NCI-H1048 (cell line): ENCODE measurements at places on chromosomes 7 and 10.

- no peak for DNase-seq
Observed at GRCh38 chr10:133006806-133007205, 64.4 kb upstream of the CFAP46 start.

DNA sequence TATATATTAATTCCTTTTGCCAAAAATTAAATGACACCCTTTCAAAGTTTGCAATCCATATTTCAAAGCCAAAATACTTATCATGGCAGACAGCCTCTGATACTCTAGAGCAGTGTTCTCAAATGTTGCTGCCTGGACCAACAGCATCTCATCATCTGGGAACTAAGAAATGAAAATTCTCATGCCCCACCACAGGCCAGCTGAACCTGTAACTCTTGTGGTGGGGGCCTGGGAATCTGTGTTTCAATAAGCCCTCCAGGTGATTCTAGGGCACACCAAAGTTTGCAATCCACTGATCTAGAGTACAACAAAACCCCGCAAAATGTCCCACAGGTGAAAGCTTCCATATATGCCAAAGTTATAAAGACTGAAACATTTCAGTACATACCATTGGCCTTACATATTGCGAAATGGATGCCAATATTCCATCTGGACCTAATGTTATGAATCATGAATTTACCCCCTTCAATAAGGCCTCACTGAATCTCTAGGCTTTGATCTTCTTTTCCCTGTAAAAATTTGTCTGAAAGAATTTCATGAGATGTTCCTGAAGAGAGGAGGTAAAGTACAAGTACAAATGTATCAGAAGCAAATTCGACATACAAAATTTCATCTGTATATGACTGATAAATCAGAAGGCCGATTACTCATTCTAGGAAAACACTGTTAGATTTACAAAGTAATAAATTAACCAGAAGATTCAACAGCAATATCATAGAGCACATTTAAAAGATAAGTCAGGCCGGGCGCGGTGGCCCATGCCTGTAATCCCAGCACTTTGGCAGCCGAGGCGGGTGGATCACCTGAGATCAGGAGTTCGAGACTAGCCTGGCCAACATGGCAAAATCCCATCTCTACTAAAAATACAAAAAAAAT is 25.3 kb upstream of the EPC1 start:
- DNase-seq = no peak

GRCh38 chr10:80465451-80465835 is 11.3 kb downstream of the TSPAN14 start:
- no peak for DNase-seq

DNA sequence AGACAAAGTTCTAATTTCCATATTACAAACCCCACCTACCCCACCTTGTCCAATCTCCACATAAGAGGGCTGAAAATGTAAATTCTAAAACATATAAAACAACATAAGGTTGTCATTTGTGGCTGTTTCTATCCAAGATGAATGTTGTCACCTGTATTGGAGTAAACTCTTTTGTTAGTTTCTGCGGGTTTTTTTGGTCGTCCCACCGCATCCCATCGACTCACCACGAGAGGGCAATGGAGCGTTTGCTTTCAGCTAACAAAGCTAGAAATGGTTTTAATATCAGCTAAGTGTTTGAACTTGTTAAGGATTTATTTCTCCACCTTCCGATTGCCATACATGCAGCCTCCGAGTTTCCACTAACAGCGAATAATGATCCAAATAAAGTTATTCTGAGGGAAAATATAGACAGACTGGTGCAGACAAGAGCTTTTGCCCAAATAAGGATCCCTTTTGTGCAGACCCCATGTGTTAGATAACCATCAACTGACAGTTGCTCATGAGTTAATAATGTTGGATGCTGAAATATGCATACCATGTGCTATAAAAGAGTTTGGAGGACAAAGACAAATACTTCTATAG is 137.2 kb downstream of the ARID5B start:
- peak; percentile 72 for DNase-seq

GRCh38 chr7:140197938-140198337 is 21.2 kb upstream of the KDM7A start:
- DNase-seq = no peak

DNA sequence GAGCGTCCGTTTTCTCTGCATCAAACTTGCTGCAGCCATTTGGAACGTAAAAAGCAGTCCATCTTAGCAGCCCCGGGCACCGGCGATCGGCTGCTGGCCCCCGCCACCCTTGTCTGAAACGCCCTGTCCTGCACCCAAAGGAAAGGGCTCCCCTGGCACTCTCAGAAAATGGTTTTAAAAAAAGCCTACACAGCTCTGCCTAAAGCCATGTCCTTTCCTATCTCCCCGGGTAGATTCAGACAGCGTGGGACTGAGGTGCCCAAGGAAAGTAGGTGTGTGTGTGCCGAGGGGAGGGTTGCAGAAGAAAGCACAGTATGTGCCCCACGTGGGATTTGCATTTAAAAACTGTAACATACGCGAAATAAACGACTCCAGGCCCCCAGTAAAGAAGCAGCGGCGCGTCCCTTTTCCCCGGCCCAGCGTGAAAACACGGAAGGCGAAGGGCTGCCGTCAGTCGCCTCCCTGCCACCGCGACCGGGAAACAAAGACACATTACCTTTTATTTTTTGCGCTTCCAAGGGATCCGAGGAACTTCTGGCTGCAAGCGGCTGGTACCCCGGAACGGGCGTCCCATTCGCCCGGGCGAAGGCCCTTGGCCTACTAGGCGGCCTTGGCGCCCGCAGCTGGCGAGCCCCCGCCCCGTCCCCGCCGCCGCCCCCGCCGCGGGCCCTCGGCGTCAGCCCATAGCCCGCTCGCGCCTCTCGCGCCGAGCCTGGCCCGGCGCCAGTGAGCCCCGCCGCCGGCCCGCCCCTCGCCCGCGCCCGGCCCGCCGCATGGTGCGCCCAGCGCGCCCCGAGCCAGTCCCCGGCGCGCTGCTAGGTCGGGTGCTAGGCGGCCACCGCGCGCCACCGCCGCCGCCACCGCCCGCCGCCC is 304.6 kb downstream of the PRPF18 start:
- DNase-seq = no peak

DNA sequence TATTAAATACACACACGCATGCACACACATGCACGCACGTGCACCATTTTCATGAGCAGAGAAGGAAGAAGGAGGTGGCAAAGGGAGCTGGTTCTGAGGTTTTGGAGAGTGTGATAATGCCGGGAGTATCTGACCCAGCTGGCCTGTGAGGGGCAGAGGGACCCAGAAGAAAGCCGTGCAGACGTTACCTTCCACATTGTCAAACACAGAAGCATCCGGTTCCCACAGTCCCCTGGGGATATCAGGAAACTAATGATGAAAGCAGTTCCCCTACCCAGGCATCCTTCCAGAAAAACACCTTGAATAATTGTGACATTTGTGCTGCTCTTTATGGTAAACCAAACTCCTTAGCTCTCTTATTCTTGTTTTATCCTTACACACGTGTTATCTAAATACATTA is 85.7 kb upstream of the FAM180A start:
- no peak for DNase-seq

DNA sequence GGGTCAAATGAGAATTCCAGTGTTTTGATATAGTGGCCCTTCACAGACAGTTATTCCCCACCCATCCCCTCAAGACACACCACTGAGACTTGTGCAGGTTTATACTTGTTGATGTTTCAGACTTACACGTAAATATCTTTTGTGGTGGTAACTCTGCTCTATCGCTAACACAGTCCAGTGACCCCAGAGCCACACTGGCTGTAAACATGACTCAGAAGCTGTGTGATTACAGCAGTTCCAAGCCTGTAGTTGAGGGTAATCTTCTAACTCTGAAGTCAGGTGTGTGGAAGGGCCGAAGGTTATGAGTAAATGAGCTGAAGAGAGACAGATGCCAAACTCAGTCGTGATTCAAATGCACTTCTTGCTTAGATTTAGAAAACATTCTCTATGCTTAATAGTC is 19.4 kb downstream of the NOBOX start:
- DNase-seq = no peak

DNA sequence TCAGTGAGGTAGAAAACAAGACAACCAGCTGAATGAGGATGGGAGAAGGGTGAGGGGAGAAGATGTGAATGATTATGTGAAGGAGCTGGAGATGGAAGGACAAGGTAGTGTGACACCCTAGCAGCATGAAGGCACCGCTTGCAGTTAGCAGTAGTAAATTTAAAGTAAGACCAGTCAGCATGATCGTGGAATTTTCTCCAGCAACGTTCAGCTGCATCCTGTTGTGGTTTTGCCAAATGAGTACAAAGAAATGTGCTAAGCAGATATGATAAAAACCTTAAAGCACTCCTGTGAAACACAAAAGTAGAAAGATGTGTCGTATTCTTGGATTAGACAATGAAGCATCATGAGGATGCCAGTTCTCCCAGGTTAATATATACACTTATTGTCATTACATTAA is 34.1 kb upstream of the IFRD1 start:
- no peak for DNase-seq

- DNase-seq = no peak
Observed at GRCh38 chr7:47027695-47028240, 554.1 kb downstream of the TNS3 start.
